KG1 (cell line): ENCODE measurements at places on chromosomes 11 and 22.

- DNase-seq = no peak
Measured at GRCh38 chr11:2093575-2094353, 45.4 kb downstream of the IGF2 start.

- DNase-seq = peak; percentile 15
Measured at GRCh38 chr11:131688048-131688693, 317.8 kb downstream of the NTM start.

DNA sequence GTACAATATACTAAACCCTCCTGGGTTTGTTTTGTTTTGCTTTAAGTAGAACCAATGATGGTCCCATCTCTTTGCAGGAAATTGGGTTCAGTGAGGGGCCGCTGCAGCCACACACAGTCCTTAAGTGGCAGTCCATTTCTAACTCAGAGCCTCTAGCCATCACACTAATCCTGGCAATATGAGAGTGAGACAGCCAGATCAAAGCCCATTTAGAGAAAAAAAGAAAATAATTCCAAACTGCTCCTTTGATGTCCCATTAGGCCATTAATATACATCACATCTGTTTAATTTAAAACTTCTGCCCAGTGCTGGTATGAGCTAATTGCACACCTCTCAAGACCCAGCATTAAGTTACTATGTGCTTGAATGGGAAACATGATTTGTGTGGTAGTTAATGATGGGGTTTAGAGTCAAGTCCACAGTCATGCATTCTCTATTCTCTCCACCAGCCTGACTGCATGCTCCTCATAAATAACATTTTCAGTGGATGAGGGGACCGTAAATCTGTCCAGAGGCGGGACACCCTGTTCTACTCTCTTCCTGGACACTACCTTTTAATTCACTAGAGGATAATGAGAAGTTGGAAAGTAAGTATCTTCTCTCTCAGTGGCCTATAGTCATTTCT is 53.8 kb upstream of the BIRC3 start:
- no peak for DNase-seq

DNA sequence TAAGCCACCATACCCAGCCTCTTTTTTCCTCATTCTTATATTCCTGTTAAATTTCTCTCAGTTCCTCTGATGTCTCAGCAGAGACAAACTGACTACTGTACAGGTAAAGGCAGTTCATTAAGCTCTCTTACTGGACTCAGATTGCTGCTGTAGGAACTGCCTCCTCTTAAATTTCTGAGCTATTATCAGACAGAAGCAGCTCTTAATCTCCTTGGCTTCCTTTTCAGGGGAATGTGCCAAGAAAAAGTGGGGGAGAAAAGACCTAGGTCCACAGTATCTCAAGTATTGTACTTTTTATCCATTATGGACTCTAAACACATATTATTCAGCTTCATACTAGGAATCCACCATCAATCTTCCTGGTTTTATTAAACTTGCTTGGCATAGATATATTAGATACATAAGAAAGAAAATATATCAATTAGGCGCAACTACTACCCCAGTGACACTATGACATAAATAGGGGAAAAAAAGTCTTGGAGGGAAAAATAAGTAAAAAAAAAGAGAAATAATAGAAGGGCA is 26.1 kb downstream of the MRTFA start:
- no peak for DNase-seq

GRCh38 chr11:15830741-15831428 is 525.5 kb downstream of the SOX6 start:
- no peak for DNase-seq

GRCh38 chr11:7364660-7365059 is 113.0 kb downstream of the SYT9 start:
- no peak for DNase-seq

DNA sequence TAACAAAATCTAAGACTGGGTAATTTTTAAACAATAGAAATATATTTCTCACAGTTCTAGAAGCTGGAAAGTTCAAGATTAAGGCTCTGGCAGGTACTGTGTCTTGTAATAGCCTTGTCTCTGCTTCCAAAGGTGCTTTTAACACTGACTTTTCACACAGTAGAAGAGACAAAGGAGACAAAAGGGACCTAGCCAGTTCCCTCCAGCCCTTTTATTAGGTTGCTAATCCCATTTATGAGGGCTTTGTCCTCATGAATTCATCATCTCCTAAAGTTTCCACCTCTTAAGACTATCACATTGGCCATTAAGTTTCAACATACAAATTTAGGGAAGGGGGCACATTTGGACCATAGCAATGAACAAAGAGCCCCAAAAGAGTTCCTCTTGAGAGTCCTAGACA is 40.7 kb downstream of the FAM181B start:
- DNase-seq = no peak

DNA sequence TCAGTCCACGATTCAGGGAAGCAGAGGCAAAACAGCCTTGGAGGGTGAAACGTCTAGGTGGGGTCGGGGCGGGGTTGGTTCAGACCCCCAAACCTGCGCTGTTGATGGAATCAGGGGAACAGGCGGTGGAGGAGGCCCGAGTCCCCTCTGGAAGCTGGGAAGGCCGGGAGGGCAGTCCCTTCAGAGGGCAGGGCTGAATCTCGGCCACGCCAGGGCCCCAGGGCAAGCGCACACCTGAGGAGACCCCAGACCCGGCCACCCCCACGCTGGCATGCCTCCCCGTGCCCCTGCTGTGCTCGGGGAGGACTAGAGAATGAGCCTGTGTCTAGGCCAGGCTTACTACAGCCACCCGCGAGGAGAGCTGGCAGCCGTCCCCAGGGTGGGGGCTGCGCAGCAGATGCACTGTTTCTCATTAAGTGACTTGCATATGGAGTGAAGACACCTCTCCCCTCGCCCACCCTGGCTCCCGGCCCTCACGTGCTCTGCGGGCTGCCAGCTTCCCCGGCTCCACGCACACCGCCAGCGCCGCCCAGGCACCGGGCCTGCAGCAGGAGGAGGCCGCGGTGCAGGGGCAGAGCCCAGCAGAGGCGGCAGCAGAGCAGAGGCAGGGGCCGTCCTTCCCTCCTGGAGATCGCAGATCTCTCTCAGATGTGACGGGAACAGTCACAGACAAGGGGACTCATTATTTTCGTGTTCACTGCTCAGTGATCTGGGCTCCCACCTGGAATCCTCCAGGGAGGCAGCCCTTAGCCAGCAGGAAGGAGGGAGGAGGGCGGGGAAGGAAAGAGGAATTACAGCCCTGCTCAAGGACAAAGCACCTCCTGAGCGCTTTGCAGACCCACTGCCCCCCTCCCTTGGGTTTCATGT is 47.1 kb upstream of the OPCML start:
- DNase-seq = no peak

- DNase-seq = no peak
Measured at GRCh38 chr11:118437208-118438125, 1.2 kb downstream of the KMT2A start.

- no peak for DNase-seq
Measured at GRCh38 chr22:22245935-22246525, 1.4 kb downstream of the VPREB1 start.

- no peak for DNase-seq
Measured at GRCh38 chr11:35389112-35389511, 30.2 kb downstream of the SLC1A2 start.

GRCh38 chr11:33669598-33670249 is 30.9 kb downstream of the C11orf91 start:
- DNase-seq = no peak

DNA sequence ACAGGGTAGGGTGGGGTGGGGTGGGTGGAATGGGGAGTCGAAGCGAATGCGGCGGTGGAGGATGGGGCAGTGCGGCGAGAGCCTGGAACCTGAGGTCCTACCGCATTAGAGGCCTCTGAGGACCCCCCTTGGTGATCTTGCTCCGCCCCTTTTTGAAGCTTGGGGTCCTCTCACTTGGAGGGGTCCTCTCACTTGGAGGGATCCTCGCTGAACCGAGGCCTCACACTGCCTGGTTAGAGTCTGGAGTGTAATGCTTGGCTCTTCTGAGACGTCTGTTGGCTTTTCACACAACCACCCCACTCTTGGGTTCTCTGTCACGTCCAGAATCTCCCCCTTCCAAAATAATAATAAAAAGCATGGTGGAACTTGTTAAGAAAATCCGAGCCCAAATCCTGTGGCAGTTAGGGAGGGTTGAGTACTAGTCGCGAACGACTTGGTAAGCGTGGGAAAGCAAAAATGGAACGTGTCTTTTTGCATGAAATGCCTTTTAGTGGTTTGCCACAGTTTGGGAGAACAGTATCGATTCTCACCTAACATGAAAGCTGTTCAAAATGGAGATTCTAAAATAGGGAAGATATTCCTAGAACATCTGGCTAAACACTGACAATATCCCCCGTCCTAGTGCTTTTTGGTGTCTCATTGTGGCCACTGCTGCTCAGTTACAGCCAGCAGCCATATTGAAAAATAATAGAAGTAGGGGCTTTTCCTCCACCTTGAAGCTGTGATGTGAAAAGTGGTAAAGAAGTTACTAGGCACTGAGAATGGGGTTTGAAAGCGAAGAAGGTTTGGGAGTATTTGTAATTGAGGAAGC is 822 bp downstream of the RBX1 start:
- peak; percentile 68 for DNase-seq

DNA sequence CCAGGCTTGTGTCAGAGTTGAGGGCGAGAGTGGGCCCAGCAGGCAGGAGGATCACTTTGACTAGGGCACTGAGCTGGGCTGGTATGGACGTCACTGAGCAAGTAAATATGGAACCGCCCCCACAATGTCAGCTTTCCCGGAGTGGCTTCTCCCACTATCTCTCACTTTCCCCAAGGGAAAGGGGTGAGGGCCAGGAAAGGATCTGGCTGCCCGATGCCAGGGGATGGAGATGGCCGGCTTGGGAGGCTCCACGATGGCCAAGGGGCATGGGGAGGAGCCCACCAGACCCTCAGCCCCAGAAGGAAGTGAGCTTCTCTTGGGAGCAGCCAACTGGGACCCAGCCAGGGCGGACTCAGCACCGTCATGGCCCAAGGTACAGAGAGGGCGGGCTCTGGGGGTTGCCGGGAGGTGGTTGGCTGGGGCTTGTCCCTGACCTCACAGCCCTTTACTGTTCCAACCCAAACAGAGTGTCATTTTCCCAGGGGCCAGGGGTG is 8.7 kb downstream of the PRDM11 start:
- no peak for DNase-seq

- DNase-seq = no peak
Measured at GRCh38 chr11:27246925-27247324, 116.1 kb downstream of the CCDC34 start.

- no peak for DNase-seq
Measured at GRCh38 chr11:69301455-69302401, 7.8 kb downstream of the MYEOV start.

- DNase-seq = no peak
Measured at GRCh38 chr11:121554552-121554951, 101.8 kb upstream of the SORL1-AS1 start.

DNA sequence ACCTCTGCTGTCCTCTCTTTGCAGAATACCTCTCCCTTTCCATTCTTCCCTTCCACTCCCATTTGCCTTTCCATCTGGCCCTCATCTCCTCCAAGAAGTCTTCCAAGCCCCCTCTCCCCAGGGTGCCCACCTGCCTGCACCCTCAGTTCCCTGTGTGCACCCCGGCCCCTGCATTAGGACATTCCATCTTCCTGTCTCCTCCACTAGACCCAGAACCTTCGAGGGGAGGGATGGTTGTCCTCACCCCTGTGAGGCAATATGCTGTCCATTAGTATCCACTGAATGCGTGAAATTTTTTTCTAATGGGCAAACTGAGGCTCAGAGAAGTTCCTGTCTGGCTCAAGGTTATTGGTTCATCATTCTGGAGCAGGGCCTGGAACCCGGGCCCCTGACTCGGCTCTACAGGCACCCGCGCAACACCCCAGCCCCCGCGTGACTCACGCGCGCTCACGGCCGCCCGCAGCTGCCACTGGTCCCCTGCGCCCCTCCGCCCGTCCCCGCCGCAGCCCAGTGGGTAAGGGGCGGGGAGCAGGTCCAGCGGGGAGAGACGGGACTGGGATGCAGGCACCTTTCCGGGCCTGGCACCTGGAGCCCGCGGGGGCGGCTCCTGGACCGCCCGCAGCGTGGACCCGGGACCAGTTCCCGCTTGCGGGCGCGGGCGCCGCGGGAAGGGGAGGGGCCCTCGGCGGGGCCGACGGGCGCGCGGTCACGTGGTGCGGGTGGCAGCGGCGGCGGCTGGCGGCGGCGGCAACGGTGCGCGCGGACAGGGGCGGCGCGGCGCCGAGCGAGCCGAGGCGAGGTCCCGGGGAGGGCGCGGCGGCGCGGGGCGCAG is 7.0 kb downstream of the SEPTIN3 start:
- DNase-seq = no peak

- DNase-seq = no peak
Measured at GRCh38 chr22:20198557-20199319, 47.9 kb upstream of the CCDC188 start.

DNA sequence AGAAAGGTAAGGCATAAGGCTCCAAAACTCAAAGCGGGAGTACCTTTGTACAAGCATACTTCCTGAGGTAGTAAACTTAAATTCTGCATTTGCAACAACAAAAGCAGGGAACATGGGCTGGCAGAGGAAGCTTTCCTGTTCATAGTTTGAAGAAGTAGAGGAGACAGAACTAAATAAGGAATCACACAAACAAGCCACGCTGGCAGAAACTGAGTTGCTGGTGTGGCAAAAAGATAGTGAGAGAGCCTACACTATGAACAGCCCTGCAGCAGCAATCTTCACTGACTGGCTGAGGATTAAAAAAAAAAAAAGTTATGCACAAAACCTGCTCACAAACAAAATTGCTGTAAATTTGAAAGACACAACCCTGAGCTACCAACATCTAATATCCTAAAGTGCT is 46.5 kb downstream of the FCHSD2 start:
- no peak for DNase-seq
